ENCODE measurements at places on chromosomes 3 and 15.

DNA sequence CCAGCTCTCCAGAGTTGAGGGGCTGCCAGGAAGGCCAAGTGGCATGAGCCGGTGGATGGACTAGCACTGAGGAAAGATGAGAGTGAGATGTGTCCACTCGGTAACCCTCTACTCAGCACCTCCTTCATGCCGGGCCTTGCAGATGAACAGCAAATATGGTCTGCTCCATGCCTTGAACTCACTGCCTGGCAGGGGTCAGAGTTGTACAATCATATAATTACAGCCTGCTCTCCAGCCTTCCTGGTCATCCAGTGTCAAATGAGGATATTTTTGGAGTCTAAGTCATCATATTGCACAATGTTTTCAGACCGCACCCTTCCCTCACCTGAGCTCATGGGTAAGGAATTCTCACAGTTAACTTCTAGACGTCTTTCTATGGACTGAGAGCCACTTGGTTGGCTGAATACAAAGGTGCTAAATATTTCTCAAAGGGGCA lies 4.9 kb downstream of the MGLL start:
- DNase-seq = no peak

DNA sequence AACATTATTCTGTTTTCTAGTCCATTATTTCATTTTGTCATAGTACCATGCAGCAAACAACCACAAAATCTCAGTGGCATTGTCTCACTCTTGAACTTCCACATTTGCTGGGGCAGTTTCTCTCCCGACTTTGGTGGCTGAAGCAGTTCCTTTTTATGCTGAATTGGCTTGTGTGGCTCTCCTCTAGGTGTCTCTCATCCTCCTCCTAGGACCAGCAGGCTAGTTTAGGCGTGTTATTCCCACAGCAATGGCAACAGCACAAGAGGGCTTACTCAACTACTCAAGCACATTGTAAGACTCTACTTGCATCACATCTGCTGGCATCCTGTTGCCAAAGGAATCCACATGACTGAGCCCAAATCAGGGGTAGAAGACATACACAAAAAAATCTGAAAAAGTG lies 201.8 kb upstream of the KCNH8 start:
- DNase-seq = no peak

GRCh38 chr3:13345772-13346171 lies 74.3 kb downstream of the NUP210 start:
- no peak for DNase-seq

- no peak for DNase-seq
Observed at GRCh38 chr3:74149466-74149865, 465.0 kb downstream of the CNTN3 start.

DNA sequence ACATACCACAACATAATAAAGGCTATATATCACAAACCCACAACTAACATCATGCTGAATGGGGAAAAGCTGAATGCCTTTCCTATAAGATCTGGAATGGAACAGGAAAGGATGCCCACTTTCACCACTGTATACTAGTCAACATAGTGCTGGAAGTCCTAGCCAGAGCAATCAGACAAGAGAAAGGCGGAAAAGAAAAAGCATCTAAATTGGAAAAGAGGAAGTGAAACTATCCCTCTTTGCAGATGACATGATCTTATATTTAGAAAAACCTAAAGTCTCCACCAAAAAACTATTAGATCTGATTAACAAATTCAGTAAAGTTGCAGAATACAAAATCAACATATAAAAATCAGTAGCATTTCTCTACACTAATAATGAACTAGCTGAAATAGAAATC lies 14.6 kb upstream of the PIK3CA start:
- DNase-seq = no peak

DNA sequence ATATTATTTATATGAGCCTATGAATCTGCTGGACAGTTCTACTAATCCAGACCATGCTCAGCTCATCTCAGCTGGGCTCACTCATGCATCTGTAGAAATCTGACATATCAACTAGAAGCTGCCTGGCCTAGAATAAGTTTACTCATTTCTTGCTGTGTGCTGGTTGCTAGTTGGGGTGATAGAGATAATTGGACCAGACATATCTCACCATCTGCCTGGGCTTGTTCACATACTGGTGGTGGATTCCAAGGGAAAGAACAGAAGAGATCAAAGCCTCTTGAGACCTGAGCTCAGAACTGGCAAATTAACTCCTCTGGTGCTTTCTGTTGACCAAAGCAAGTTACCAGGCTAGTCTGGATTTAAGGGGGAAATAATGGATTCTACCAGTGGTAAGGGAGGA lies 109.1 kb downstream of the NSUN3 start:
- DNase-seq = no peak

DNA sequence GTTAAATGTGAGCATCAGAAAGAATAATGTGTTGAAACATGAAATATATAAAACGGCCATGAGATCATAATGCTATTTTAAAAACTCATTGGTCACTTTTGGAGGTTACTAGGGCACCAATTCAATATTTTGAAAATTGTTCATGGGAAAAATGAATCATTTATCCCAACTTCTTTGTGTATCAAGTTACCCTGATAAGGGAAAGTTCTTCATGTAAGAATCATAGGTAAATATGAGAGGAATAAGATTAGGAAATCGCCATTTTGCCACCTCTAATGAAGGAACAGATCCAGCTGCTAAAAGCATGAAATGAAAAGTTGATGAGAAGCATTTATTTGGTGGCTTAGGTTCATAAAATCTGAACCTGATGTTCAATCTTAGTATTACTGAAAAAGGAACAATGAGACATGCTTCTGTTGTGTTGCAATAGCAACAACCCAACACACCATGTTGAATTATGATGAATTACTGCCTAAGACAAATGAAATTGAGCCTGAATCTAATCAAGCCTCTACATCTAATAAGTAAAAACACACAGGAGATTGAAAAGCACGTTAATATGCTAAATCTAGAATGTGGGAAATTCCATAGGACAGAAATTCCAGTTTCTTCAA lies 32.5 kb downstream of the ABHD5 start:
- DNase-seq = no peak

- DNase-seq = no peak
Observed at GRCh38 chr3:177307826-177308225, 110.5 kb upstream of the TBL1XR1 start.

GRCh38 chr3:180352261-180352660 lies 249.7 kb upstream of the TTC14 start:
- DNase-seq = no peak

GRCh38 chr3:184255291-184256039 lies 5.9 kb downstream of the CAMK2N2 start:
- DNase-seq = no peak

GRCh38 chr3:117696851-117697407 lies 987.4 kb downstream of the TUSC7 start:
- DNase-seq = no peak

GRCh38 chr3:126891141-126891540 lies 91.8 kb upstream of the PLXNA1 start:
- no peak for DNase-seq

GRCh38 chr3:64730681-64731080 lies 42.9 kb upstream of the ADAMTS9 start:
- DNase-seq = no peak

- DNase-seq = no peak
Observed at GRCh38 chr15:39797407-39797806, 14.8 kb upstream of the FSIP1 start.

DNA sequence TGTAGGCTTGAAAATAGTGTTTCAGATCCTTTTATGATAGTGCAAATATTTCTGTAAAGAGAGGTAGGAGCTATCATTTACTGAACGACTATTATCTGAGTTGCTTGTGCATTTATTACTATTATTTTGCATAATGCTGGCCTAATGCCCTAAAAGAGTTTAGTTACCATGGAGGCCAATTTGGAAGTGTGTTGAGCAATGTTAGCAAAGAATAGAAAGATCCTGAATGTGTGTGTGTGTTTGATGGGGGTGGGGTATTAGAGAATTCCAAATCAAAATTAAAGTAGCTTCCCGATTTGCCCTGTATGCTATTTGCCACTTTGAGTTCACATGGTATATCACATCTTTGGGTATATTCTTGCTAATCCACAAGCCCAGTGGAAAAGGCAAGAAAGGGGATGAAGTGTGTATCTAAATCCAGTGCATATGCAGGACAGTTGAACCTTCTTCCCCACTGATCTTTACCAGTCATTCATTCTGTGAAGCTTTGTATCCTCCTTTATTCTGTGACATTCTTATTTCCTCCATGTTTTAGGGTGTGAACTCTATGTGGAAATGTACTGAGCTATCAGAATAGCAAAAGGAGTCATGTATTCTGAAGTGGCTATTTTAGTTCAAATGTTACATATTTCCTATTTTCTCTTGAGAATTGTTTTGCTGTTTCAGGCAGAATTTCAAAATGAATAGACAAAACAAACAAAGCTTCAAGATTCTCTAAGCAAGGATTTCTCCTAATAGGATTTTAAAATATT lies 45.7 kb upstream of the PLSCR5 start:
- no peak for DNase-seq

- no peak for DNase-seq
Observed at GRCh38 chr3:144394032-144394431, 422.4 kb downstream of the DIPK2A start.

DNA sequence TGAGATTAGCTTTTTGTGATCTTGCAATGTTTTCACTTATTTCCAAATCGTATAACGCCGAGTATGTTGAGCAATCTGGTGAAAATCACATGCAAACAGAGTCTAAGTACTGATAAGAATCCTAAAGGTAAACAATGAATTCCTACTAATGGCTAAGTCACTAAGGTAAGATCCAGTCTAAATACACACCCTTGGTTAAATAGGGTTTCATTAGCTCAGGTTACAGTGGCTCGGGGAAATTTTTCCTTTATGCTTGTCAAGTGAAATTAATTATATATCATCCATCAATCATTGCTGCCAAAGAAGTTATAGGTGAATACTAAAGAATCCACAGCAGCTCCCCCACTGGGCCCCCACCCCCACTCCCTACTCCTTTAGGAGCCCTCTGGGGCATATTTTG lies 139.3 kb downstream of the SOX2 start:
- no peak for DNase-seq

GRCh38 chr3:113695431-113695785 lies 1.0 kb downstream of the USF3 start:
- DNase-seq = no peak

- no peak for DNase-seq
Observed at GRCh38 chr3:100899440-100900091, 93.7 kb downstream of the ABI3BP start.

DNA sequence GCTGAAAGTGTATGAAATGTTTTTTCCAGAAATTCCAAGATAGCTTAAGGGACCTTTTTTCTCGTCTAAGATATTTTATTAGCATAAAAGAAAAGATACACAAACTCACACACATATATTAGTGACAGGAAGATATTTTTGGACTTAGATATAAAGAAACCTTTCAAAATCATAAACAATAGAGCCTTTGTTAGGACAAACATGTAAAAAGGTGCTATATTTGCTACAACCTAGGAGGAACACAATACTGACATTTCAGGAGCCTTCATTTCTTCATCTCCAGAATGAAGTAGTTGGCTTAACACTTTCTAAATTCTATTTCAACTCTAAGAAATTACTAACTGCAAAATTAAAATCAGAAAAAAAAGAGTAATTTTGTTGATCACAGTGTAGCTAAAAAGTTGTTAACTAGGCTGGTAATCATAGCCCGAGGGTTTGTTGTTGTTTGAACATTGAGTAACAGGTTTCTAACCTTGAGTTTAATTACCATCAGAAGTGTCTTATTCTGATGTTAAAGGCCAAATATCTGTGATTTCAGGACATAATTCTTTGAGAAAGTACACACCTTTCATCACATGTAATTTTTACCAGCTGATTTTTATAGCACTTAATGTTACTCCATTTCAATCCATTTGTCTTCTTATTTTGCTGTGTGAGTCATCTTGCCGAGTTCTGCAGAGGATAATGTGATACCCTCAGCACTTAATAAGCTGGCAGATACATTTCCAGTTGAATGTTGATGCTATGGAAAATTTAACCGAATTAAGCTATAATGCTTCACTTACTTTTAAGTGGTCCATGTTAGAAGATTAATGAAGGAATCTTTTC lies 97.3 kb downstream of the MBNL1 start:
- DNase-seq = no peak

DNA sequence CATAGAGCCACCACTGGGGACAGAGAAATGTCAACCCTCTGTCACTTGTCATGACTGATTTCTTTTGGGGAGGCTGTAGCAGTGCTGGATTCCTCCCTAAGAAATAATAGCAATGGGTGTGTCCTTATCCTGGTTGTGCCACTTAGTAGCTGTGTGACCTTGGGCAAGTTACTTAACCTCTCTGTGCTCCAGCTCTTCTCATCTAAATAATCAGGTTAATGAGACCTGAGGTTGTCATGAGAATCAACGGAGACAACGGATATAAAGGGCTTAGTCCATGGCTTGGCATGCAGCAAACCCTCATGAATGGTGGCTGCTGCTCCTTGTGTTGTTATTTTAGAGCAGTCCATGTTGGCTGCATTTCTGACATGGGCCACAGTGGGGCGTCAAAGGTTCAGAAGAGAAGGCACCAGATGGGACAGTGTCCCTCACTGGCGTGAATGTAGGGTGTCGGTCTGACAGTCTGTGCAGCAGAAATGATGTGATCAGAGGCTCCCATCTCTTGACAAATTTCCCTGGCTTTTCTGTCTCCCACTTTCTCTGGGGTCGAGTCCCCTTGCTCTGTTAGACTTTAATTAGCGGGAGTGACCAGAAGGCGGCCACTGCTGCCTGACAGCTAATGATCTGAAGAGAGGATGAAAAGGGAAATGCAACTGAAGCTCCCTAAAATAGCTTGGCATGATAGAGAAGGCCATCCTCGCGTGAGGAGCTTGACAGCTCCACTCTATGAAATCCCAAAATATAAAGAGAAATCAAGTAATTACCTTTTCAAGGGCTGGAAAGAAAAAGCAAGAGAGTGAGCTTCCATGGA lies 209.4 kb downstream of the CADPS start:
- no peak for DNase-seq

GRCh38 chr3:4712109-4712508 lies 219.0 kb downstream of the ITPR1 start:
- no peak for DNase-seq

- no peak for DNase-seq
Observed at GRCh38 chr3:189967254-189967865, 153.3 kb downstream of the P3H2 start.

GRCh38 chr3:184953401-184953800 lies 141.4 kb downstream of the VPS8 start:
- DNase-seq = no peak

- DNase-seq = no peak
Observed at GRCh38 chr3:177603148-177603603, 405.9 kb upstream of the TBL1XR1 start.

- no peak for DNase-seq
Observed at GRCh38 chr3:34676436-34676835, 878.0 kb downstream of the PDCD6IP start.

- DNase-seq = no peak
Observed at GRCh38 chr15:70252056-70252950, 154.6 kb upstream of the TLE3 start.

- no peak for DNase-seq
Observed at GRCh38 chr3:184656829-184657681, 54.8 kb downstream of the MAGEF1 start.

DNA sequence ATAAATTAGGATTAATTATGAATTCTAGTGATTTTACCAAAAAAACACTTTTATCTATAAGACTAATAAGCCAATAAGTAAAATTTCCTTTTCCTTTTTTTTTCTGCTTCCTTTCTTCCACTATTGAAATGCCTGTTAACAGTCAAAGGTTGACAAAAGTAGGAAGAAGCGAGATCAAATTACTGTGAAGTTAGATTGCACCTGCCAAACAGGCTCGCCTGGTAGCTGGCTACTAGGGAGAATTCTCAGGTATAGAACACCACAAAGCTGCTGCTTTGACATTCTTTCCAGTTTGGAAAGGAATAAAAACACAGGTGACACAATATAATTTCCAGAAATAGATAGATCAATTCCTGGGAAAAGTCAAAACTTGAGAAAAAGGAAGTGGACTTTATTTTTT lies 749.0 kb downstream of the NSUN3 start:
- no peak for DNase-seq

Measured in activated T-helper 1 cell treated with anti-CD3 and anti-CD28 coated beads, Interleukin-2, amount 50 U/mL, for 16 hours (primary cell).